Calu3 (cell line): ENCODE measurements at places on chromosomes 4 and X. TPM values are rescaled to one million over a fixed set of nuclear protein-coding genes. Genes with fewer than 3 reads are reported as not detected.

The ADRA2C gene
- 2.4 and 3.4 TPM in 2 replicates for total RNA-seq

The ERAS gene
- total RNA-seq, result 0.47 and 0.49 TPM in 2 replicates

The KIAA1210 gene
- total RNA-seq, result 0.09 TPM in 1 of 2 replicates, not detected in the other

The GAGE12H gene
- not detected in 2 replicates for total RNA-seq

The RBM47 gene
- total RNA-seq, result 86.6 and 106 TPM in 2 replicates

The MAOB gene
- total RNA-seq, result 45.0 and 56.8 TPM in 2 replicates

DNA sequence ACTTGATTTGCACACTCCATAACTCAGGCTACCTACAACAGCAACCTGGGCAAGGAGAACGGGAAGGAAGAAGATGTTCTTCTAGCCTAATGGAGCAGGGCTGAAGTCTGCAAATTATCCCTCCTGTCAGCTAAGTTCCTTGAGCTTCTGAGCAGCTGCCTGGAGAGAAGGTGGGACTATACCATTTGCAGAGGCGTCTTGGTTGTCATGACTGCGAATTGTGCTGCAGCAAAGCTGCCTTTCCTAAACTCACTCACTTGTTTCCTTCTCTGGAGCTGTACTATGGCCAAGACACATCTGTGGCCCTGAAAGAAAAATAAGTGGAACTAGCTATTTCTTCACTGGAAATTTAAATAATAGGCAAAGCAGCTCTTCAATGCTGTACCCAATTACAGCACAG is 682.4 kb upstream of the GRIA3 start:
- H3K27me3 ChIP-seq, result no peaks in the 10 kb centered on the region
- H3K4me1 ChIP-seq, result no peaks in the 10 kb centered on the region
- H3K27ac ChIP-seq, result no peak overlapping the region
- H3K4me3 ChIP-seq, result no peak overlapping the region
- H3K36me3 ChIP-seq, result no peaks in the 10 kb centered on the region
- DNase-seq, result no peak

GRCh38 chr4:57548856-57549255 is 438.7 kb upstream of the IGFBP7 start:
- H3K4me3 ChIP-seq, result no peak overlapping the region
- H3K27me3 ChIP-seq, result no peaks in the 10 kb centered on the region
- DNase-seq, result no peak
- no peaks in the 10 kb centered on the region for H3K4me1 ChIP-seq
- H3K27ac ChIP-seq, result no peak overlapping the region

- H3K36me3 ChIP-seq, result no peaks in the 10 kb centered on the region
- no peak overlapping the region for H3K27ac ChIP-seq
- H3K4me1 ChIP-seq, result no peaks in the 10 kb centered on the region
- no peak for DNase-seq
Measured at GRCh38 chr4:5932035-5932568, 39.2 kb upstream of the CRMP1 start.

DNA sequence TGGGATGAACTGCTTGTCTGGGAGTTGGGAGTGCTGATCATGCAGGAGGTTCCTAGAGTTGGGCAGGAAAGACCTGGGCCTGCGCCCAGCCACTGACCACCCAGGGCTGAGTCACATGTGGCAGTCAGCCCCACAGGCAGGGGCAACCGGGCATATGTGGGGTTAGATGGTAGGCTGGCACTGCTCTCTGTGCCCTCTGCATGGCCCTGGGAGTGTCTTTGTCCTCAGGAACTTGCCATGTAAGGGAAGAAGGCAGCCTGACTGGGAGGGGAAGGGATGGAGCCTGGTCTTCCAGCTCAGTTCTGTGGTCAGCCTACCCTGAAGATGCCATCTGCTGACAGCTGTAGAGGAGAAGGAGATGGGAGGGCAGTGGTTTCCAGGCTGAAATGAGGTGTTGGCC is 70.2 kb upstream of the EFNB1 start:
- no peaks in the 10 kb centered on the region for H3K4me1 ChIP-seq
- DNase-seq, result no peak
- H3K27me3 ChIP-seq, result peaks cover 51% of the 10 kb centered on the region
- H3K36me3 ChIP-seq, result no peaks in the 10 kb centered on the region

DNA sequence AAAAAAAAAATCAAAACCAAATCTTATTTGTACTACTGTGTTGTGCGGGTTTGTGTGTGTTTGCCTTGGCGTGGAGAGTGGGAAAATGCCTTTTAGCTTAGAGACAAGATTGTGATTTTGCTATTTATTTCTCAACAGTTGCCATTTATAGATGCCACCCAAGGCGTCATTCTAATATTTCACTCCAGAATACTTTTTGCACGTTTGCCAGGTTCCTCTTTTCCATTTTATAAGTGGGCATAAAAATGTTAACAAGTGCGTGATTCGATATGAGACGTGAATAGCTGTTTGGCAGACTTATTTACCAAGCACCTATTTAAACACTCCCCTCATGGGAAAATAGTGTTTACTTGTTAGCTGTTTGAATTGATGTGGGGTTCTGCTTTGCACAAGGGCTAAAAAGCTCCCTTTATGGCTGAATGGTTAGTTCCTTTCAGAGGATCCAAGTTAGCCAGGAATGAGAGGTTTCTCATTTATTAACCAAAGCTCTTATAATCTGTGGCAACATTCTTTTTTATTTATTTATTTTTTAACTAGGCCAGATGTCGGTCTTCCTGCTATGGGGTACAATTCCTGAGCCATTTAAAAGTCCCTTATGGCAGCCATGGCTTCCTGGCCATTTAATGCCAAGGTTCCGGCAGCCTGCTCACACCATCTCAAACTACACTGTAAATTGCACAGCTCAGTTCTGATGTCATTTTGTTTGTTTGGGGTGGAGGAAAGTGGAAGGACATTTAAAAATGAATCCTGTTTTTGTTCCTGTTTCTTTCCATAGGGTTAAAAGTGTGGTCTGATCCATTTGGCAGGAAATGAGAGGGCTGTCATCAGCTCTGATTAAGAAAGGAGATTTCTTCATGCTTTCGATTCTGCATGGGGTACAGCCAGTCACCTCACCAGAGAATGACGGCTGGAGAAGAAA is 14.6 kb downstream of the SMIM20 start:
- DNase-seq, result no peak
- no peaks in the 10 kb centered on the region for H3K36me3 ChIP-seq
- H3K27me3 ChIP-seq, result no peaks in the 10 kb centered on the region
- H3K27ac ChIP-seq, result no peak overlapping the region
- no peak overlapping the region for H3K4me3 ChIP-seq

- no peaks in the 10 kb centered on the region for H3K27me3 ChIP-seq
- no peaks in the 10 kb centered on the region for H3K4me1 ChIP-seq
- no peak overlapping the region for H3K4me3 ChIP-seq
- DNase-seq, result no peak
- H3K36me3 ChIP-seq, result no peaks in the 10 kb centered on the region
- H3K27ac ChIP-seq, result no peak overlapping the region
Measured at GRCh38 chrX:122187069-122187713, 996.9 kb upstream of the GRIA3 start.

DNA sequence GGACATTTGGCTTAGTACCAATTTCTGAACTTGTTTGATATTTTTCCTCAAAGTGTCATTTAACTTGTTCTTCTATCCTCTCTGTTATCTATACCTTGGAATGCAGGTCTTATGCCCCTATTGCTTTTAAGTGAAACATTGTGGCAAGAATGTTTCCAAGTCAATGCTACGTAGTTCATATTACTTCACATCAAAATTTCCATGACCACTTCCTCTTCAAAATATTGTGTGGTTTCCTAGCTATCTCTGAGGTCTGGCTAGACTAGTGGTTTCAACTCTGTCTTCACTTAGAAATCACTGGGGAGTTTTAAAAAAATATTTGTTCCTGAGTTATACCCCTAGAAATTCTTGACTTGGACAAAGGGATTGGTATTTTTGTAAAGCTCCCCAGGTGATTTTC is 20.2 kb upstream of the RASGEF1B start:
- H3K4me1 ChIP-seq, result peaks cover 27% of the 10 kb centered on the region
- peaks cover 7% of the 10 kb centered on the region for H3K36me3 ChIP-seq
- DNase-seq, result no peak
- no peaks in the 10 kb centered on the region for H3K27me3 ChIP-seq
- peak overlapping the region; percentile 92 for H3K27ac ChIP-seq

DNA sequence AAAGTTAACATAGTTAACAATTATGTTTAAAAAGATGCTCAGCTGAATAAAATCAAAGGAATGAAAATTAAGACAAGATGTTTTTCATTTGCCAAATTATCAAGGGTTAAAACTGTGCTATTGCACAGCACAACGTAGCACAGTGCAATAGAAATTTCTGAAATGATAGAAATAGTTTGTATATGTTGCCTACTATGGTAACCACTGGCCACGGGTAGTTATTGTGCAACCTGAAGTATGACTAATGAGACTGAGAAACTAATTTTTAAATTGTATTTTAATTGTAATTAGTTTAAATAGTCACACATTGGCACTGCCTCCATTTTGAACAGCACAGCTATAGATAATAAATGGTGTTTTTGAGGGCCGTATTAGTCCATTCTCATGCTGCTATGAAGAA is 343.1 kb upstream of the FAM241A start:
- H3K36me3 ChIP-seq, result no peaks in the 10 kb centered on the region
- H3K4me1 ChIP-seq, result no peaks in the 10 kb centered on the region
- H3K27ac ChIP-seq, result no peak overlapping the region
- H3K27me3 ChIP-seq, result no peaks in the 10 kb centered on the region
- no peak for DNase-seq

DNA sequence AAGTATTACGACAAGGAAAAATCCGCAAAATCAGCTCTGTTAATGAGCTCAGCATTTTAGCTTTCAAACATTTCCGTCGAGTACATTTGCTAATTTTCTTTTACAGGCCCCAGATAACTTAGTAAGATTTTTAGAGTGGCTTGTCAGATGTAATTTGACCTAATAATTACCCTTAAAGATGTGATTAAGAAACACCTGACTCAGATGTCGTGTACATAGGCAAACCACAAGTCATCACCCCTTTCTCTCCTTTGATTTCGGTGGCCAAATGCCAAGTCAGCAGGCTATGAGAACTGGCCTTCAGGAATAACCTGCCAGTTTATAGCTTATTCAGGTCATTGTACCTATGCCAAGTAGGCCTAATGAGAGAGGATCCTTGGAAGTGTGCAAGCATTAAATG is 369.6 kb downstream of the PCDH7 start:
- H3K27ac ChIP-seq, result peak overlapping the region; percentile 64
- DNase-seq, result peak; percentile 73
- peaks cover 7% of the 10 kb centered on the region for H3K4me1 ChIP-seq
- no peaks in the 10 kb centered on the region for H3K36me3 ChIP-seq

- H3K27me3 ChIP-seq, result no peaks in the 10 kb centered on the region
- H3K4me3 ChIP-seq, result no peak overlapping the region
- H3K36me3 ChIP-seq, result peaks cover 13% of the 10 kb centered on the region
Measured at GRCh38 chr4:73193155-73193554, 65.4 kb downstream of the ANKRD17 start.

DNA sequence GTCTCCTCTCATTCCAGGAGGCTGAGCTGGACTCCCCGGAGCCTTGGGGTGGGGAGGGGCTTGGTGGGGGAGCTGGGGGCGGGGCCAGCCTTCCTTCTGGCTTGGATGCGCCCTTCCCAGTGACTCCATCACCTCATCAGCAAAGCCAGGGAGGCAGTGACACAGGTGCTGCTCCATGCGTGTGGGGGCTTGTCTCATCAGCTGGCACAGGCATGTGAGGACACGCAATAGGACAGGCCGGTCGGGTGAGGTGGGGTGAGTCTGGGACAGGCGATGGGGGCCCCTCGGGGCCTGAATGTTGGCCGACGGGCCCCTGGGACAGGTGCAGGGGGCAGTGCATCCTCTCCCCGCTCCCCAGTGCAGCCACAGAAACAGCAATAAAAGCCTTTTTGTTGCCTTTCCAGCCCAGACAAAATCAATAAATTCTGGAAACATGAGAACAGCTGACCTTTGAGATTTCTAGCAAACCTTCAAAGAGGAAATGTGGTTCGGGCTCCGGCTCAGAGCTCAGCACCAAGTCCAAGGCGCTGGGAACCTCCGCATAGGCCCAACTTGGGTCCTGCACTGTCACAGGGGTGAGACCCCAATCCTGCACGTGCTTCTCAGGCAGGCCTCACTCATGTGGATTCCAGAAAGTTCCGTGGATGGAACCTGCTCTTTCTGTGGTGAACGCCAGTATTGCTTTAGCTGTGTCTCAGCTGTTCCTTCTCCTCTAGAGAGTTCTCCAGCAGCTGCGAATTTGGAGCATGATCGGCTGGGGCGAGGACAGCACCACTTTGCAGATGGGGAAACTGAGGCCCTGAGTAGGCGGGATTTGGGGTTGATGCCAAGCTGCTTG is 18.5 kb downstream of the ADRA2C start:
- H3K27me3 ChIP-seq, result no peaks in the 10 kb centered on the region
- DNase-seq, result peak; percentile 51
- H3K36me3 ChIP-seq, result no peaks in the 10 kb centered on the region
- no peak overlapping the region for H3K27ac ChIP-seq

DNA sequence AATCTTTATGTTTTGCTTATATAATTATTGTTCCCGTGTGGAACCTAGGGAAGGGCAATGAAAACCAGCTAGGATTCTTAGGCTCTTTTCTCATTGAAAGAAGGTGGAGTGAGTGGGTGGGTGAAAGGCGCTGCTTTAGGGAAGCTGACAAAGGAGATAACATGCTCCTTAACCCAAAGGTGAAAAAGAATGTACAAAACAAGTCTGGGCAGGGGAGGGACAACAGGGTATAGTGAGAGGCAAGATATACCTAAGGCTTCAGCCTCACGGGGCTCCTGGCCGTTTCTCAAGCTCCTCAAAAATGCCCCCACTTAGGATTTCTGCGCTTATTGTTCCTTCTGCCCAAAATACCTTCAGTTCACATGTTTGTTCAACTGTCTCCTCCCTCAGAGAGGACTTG is 1.8 kb downstream of the SH2D1A start:
- H3K4me1 ChIP-seq, result no peaks in the 10 kb centered on the region
- no peaks in the 10 kb centered on the region for H3K27me3 ChIP-seq
- H3K27ac ChIP-seq, result no peak overlapping the region
- DNase-seq, result no peak

- DNase-seq, result no peak
- peak overlapping the region; percentile 94 for H3K4me3 ChIP-seq
- peaks cover 27% of the 10 kb centered on the region for H3K4me1 ChIP-seq
- no peaks in the 10 kb centered on the region for H3K27me3 ChIP-seq
- H3K27ac ChIP-seq, result peak overlapping the region; percentile 47
Measured at GRCh38 chrX:49164589-49165360, 2.2 kb downstream of the MAGIX start.

DNA sequence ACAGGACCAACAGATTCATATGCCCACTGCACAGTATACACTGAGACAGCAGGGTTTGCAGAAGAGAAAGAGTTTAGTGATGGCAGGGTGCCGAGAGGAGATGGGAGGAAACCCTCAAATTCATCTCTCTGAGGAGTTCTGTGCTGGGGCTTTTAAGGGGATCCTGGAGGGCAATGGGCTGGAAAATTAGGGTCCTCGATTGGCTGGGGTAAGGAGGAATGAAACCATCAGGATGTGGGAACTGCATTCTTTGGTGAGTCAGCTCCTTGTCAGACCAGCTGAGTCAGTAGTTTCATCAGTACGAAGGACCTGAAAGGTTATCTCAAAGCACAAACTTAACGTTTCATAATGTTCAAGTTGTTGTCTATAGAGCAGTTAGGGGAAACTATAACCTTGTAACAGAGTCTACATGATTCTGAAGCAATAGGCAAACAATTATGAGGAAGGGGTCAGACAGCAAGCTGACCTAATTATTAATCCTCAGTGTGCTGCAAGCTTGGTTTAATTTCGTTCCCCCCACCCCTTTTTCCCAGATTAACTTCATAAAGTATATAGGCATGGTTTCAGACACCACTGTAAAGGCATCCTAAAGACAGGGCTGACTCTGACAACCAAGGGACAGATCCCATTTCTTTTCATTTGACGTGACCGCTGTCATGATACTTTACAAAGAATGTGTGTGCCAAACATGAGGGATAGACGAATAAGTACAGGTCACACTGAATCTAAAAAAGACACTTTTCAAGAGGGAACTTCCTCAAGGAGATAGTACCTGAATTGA is 1.5 kb upstream of the MSMO1 start:
- H3K27me3 ChIP-seq, result no peaks in the 10 kb centered on the region
- peaks cover 8% of the 10 kb centered on the region for H3K36me3 ChIP-seq
- no peak for DNase-seq
- H3K4me1 ChIP-seq, result peaks cover 7% of the 10 kb centered on the region
